ENCODE measurements at places on chromosomes 2 and 18.

- DNase-seq, result no peak
Observed at GRCh38 chr2:190582736-190583506, 48.4 kb upstream of the NEMP2 start.

DNA sequence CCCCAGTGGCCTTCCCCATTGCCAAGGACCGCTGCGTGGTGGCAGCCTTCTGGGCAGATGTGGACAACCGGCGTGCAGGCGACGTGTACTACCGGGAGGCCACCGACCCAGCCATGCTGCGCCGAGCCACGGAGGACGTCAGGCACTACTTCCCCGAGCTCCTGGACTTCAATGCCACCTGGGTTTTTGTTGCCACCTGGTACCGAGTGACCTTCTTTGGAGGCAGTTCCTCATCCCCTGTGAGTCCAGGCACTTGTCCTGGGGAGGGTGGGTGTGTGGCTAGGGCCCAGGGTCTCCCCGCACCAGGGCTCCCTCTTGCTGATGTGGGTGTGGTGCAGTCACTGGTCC lies 31.9 kb downstream of the SNED1 start:
- DNase-seq, result no peak

GRCh38 chr18:5422626-5423025 lies 121.2 kb downstream of the EPB41L3 start:
- DNase-seq, result no peak

DNA sequence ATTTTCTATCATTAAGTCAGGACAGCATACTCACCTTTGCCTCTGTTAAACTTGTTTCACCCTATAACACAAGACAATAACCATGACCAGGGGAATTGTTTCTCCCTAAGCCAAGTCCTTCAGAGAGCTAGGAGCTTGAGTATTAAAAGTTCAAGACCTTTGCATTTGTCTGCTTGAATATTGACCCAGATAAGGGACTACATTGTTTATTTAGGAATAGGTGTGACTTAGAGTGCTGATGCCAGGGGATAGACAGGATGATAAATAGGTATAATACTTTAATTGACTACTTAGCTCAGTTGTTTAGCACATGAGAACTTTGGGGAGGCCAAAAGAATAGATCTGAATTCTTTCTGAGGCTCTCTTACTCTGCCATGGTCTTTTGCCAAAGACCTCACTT lies 185.8 kb downstream of the FMNL2 start:
- DNase-seq, result no peak

DNA sequence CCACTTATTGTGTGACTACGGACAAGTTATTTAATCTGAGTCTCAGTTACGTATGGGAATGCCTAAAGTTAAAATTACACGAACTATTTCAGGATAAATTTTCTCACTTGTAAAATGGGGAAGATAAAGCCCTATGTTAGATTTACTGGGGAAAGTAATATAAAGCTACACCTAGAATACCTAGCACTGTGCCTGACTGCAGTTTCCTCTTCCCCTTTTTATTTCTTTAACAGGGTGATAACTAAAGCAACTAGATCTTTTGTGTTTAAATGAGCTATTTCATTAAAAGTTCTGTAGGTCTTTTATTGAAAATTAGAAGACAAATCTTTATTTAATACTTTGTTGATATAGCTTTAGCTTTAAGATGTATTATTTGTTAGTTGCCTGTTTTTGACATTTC lies 5.0 kb downstream of the B3GNT2 start:
- DNase-seq, result no peak

- DNase-seq, result no peak
Observed at GRCh38 chr2:233418761-233419546, 64.7 kb downstream of the DGKD start.

GRCh38 chr18:67496469-67496868 lies 20.1 kb downstream of the DSEL start:
- DNase-seq, result no peak

DNA sequence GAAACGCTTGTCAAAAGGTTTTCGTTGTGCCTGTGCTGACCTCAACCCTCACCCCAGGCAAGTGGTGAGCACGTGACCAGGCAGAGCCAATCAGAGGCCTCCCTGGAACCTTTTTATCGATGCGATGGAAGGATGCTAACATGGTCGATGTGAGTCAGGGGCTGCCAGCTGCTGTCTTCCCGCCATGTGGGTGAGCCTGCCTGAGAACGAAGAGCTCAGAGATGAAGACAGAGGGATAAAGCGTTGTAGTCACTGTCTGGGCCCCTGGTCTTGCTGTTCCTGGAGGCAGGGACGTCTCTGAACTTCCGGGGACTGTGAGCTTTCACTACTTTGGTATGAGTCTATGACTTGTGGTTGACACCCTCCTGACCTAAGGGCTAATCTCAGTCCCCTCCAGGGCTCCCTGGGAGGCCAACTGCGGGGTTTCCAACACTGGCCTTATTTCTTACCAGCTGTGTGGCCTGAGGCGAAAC lies 18.6 kb downstream of the DNMT3A start:
- no peak for DNase-seq

GRCh38 chr2:31138037-31138962 lies at the start of gene GALNT14:
Gene GALNT14, minus strand, starts transcription at chr2:31138440. Its CDS starts 354 bp downstream, at chr2:31138086.
- peak; percentile 55 for DNase-seq

DNA sequence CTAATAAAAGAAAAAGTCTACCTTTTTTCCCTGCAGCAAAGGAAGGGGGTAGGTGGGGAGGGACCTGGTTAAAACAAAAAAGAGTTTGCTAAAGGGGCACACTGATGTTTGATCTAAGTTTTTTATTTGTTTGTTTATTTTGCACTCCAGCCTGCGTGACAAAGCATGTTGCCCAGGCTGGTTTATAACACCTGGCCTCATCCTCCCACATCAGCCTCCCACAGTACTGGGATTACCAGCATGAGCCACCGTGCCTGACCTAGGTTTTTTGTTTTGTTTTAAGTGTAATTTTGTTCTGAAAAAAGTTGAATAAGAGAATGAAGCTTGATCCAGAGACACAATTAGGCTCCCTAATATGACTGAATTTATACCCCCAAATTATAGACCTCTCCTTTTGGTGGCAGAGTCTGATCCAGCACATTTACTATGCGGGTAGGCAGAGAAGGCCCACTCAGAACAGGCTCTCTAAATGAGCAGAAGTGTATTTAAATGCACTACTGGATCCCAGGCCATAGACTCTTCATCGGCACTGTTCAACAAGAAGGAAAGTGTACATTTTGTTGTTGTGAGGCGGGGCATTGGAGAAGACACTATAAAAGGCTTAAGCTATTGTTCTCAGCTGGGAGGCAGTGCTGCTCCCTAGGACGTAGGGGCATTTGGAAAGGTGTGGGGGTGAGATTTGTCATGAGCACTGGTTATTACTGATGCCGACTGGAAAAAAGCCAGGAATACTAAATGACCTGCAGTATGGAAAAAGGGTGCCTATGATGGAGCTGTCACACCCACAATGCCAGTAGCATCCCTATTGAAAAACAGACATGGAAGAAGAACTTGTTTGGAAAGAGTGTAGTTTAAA lies 32.4 kb downstream of the MRPS9 start:
- no peak for DNase-seq

- no peak for DNase-seq
Observed at GRCh38 chr18:48098007-48098406, 167.5 kb upstream of the SMAD2 start.

GRCh38 chr18:25062720-25063119 lies 289.2 kb downstream of the ZNF521 start:
- no peak for DNase-seq

- DNase-seq, result no peak
Observed at GRCh38 chr18:74139888-74140287, 7.7 kb downstream of the FBXO15 start.

DNA sequence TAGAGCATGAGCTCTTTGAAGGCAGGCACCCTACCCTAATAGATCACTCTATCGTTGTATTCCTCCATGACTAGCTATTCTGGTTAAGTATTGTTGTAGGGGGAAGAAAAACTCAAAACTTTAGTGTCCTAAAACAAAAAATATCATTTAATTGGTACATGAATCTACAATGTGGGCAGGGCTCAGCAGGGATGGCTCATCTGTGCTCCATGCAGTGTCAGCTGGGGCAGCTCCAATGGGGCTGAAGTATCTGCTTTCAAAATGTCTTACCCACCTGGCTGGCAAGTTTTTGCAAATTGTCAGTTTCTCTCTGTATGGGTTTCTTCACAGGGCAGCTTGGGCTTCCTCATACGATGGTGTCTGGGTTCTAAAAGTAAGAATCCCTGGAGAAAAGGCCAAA lies 83.2 kb upstream of the ITGA6 start:
- DNase-seq, result no peak

DNA sequence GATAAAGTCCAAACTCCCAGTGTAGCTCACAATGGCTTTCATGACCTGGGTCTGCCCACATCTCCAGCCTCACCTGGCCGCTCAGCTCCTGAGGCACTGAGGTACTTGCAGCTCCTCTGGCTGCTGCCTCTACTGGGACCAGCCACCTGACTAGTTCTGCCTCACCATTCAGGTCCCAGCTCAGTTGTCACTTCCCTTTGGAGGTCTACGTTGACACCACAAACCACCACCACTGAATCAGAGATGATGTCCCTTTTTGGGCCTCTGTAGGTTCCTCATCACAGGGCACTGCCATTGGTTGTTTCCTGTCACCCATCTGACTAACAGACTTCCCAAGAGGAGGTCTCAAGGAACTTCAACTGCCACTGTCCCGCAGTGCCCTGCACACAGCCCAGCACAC lies 21.2 kb downstream of the SPP2 start:
- no peak for DNase-seq

DNA sequence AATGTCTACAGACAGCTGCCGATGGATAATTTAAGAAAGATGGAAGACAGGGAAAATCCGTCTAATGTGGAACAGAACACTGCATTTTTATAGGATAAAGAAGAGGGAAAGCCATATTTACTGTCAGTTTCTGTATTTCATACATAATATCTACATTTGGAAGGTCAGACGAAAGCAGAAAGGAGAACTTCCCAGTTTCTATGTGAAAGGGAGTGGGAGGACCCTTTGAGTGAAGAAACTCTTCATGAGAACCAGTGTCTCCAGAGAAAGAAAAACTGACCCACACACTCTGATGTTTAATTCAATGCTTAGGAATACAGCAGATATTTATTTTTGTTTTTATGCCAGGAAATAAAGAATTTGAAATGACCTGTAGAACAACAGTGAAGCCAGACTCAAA lies 127.2 kb downstream of the CALCRL start:
- no peak for DNase-seq

DNA sequence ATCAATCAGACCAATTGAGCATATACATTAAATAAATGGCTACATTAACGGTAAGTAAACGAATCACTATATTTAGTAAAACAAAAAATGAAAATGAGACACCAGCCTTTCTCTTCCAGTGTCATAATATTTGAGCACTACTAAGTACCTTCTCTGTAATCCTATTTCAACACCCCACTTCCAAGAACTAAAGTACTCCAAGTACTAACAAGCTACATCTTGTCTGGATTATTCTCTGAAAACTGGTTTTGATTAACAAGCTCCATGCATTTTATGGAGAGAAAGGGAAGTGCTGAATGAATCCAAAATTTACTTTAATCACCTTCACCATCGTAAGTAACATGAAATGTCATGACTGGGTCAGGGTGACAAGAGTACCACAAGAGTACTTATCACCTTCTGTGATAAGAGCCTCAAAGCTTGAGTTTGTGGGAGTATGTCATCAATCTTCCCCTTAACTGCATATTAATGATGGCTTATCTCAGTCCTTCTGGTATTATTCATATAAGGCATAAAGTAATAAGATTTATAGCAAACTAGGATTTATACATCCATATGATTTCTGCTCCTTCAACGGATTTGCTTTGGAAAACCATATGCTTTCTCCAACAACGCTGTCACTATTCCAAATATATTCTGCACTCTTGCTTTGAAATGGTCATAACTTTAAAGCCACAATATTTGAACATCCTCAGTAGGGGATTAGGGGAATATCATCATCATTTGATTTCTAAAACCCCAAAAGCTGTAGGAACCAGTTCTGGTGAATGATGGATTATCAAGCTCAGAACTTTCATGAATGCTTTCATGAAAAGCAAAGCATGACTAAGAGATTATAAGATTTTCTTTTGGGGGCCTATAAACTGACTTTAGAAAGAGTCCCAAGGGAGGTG lies 127.0 kb downstream of the ANTXR1 start:
- no peak for DNase-seq

GRCh38 chr2:2577407-2577831 lies 246.3 kb upstream of the MYT1L start:
- peak; percentile 93 for DNase-seq

GRCh38 chr2:233252227-233252626 lies 754 bp downstream of the ATG16L1 start:
- DNase-seq, result no peak

DNA sequence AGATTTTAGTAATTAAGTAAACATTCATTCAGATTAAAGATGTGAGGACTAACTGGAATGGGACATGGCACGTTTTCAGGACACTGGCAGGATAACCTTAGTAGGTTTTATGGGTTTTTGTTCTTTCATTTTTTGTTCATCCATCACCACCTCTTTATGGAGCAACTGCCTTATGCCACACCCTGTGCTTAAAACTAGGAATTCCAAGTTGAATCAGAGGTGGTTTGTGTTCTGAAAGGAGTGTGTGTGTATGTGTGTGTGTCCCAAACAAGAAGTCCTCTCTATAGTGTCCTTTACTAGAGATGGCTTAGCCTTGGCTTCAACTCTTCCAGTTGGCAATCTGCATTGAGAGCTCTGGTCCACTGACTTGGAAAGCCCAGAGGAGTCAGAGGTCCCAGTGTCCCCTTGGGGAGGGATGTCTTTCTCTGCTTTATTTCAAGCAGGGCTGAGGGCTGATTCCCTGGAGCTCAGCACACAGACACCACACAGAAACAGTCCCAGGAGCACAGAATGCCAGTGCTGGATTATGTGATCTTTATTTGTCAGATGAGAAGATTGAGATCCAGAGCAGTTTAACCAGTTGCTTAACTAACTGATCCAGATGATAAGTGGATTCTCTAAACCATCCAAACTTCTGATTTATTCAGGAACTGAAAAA lies 25.2 kb downstream of the RHOB start:
- no peak for DNase-seq

- DNase-seq, result no peak
Observed at GRCh38 chr18:8895987-8896619, 190.7 kb downstream of the MTCL1 start.

- no peak for DNase-seq
Observed at GRCh38 chr2:182267971-182268370, 158.9 kb downstream of the PDE1A start.

GRCh38 chr18:3447068-3447894 lies 2.7 kb upstream of the TGIF1 start:
- peak; percentile 44 for DNase-seq

Measured in dorsolateral prefrontal cortex (tissue), 122 donors.